ENCODE measurements at places on chromosomes 3 and 15.

DNA sequence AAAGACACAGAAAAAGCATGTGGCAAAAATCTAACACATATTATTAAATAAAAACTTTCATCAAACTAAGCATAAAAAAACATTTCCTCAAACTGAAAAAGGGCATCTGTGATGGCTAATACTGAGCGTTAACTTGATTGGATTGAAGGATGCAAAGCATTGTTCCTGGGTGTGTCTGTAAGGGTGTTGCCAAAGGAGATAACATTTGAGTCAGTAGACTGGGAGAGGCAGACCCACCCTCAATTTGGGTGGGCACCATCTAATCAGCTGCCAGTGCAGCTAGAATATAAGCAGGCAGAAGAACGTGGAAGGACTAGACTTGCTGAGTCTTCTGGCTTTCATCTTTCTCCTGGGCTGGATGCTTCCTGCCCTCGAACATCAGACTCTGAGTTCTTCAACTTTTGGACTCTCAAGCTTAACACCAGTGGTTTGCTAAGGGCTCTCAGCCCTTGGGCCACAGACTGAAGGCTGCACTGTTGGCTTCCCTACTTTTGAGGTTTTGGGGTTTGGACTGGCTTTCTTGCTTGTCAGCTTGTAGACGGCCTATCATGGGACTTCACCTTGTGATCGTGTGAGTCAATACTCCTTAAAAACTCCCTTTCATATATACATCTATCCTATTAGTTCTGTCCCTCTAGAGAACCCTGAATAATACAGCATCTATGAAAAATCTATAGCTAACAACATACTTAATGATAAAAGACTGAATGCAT is 45.4 kb downstream of the DAZL start:
- no peak for DNase-seq

DNA sequence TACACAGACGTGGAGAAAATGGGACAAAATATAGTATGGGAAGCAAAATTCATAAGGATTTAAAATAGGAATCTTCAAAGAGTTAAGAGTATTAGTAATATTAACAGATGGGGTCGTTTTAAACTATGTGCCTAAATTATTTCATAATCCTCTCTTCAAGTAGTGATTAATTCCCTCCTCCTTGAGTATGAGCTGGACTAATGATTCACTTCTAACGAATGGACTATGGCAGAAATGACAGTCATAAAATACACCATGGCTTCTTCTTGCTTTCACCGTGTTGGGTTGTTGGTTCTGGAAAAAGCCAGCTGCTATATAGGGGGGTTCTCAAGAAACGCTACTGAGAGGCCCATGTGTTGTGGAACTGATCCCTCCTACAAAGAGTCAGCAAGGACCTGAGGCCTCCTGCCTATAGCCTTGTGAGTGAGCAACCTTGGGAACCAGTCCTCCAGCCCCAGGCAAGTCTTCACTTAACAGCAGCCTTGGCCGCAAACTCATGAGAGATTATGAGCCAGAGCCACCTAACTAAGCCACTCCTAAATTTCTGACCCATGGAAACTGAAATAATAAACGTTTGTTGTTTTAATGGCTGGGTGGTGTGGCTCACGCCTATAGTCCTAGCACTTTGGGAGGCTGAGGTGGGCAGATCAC is 64.8 kb upstream of the ABHD2 start:
- DNase-seq, result no peak

DNA sequence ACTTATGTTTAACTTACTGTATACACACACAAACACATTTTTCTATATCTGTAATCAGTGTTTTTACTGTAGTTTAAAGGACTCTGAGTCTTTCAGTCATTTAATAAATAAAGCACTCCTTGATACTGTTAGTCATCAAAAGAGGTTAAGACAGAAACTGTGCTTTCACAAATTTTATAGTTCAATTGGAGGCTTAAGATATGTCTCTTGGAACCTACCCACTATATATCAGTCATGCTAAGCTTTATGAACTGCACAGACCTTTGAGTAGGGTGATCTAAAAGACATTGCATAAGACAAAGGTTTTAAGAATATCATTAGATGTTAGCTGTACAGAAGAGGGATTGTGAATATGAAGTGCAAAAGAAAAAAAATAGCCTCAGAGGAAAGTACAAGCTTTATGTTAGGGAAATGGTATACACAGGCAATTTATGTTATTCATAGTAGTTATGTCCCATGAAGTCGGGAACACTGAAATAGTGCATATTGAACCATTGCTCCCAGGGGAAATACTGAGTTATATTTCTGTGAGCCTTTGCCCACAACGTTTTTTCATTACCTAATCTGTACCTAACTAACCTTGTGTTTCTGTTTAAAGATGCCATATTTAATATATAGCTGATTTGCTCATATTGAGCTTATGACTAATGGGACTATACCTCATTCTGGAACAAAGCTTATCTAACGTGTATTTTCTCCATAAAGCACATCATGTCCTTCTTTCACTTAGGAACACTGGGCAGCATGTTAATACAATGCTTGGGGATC is 19.7 kb downstream of the CHMP2B start:
- DNase-seq, result no peak

GRCh38 chr3:64266983-64267382 is 41.7 kb upstream of the PRICKLE2 start:
- no peak for DNase-seq

GRCh38 chr3:33145901-33146580 is 32.2 kb downstream of the CRTAP start:
- no peak for DNase-seq

- no peak for DNase-seq
Measured at GRCh38 chr3:37944391-37944842, 46.2 kb upstream of the VILL start.

DNA sequence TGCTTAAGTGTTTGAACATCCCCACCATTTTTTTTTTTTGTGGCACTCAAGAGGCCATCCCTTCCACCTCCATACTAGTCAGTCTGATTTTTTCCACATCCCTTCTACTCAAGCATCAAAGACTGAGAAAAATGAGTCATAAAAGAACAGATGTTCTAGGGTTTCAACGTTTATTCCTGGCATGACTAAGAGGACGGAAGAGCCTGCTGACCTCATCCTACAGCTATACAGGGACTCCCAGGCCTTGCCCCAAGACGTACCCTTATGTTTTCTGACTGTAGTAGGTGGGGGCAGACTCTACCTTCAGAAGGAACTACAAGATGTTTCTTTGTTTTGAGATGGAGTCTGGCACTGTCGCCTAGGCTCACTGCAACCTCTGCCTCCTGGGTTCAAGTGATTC is 3.3 kb upstream of the ITPKA start:
- no peak for DNase-seq

DNA sequence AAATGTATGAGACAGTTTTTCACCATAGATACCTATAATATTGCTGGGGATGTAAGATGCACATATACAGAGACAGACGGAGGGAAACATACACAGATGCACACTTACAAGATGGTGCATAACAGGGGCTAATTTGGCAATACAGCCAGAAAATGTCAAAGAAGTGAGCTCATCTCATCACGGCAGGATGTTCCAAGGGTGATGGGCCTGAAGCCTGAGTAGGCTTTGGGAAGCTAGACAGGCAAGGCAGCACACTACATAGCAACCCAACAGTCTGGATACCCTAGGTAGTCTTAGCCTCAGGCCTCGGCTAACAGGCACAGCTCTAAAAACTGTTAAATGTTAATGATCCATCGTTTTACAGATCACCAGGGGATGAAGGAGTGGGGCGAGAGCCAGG is 148.5 kb downstream of the OSBPL10 start:
- no peak for DNase-seq

- no peak for DNase-seq
Measured at GRCh38 chr15:75542386-75542797, 36.7 kb downstream of the PTPN9 start.

DNA sequence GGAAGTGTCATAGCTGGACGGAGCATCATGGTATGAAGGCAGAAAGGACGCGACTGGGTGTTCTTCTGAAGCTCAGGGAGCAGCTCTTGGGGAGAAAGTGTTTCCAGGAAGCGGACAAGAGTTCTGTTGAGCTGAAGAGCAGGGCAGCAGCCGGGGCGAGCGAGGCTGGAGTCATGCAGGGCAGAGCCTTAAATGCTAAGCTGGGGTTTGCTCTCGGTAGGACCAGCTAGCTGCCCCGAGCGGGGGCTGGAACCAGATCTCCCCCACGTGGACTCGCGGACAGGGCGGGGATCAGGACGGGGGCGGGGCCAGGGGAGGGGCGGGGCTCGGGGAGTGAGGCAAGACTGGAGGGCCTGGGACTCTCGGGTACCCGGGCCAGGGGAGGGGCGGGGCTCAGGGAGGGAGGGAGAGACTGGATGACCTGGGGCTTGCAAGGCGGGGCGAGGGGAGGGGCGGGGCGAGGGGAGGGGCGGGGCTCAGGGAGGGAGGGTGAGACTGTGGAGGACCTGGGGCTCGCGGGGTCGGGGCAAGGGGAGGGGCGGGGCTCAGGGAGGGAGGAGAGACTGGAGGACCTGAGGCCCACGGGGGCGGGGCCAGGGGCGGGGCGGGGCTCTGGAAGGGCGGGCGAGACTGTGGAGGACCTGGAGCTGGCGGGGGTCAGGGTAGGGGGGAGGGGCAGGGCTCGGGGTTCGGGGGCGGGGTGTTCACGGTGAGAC is 461 bp upstream of the FAH start:
- peak; percentile 32 for DNase-seq

DNA sequence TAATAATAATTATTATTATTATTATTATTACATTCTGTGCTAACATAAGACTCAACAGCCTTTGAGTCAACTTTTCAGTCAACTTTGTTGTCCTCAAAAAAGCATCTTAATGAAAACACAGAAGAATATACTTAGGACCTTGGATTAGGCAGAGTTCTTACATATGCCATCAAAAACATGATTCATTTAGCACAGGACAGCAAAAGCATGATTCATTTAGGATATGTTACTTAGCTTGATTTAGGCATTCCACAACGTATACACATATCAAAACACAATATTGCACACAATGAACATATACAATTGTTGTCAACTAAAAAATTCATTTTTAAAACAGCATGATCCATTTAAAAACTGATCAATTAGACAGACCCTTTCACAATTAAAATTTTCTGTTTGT is 213.0 kb downstream of the FMN1 start:
- DNase-seq, result no peak

DNA sequence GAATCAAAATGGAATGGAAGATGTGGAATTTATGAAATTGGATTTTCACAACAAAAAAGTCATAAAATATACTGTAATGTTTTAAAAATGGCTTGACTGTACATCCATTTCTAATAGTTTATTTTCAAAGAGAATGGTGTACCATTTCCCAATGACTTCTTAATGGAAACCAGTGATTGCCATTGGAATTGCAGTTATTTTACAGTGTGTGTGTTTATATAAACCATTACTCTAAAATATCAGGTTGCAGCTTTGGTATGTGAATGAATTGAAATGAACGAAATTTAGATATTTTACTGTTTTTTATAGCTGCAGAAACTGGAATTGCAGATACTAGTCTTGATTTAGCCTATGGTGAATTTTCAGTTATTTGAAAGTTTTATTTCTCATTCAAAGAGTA is 165.6 kb downstream of the UBE2E2 start:
- no peak for DNase-seq

- DNase-seq, result no peak
Measured at GRCh38 chr3:127959873-127960272, 44.8 kb downstream of the KBTBD12 start.

- DNase-seq, result no peak
Measured at GRCh38 chr3:101149251-101149650, 156.0 kb upstream of the ABI3BP start.

DNA sequence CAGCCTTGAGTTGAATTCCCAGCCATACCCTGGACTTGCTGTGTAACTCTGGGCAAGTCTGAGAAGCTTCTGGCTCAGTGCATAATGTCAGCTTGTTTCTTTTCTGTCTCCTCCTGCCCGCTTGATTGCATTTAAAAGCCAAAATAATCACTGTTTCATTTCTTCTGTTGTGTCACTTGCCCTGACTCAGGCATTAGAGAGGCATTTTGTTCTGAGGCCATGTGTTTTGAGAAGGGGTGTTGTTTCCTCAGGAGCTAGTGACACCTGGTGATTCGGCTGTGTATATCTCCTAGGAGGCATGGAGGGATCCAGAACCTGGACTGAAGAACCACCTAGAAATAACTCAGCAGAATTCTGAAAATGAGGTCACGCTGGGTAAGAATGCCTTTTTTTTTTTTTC is 16.0 kb downstream of the WDR73 start:
- DNase-seq, result no peak

- DNase-seq, result no peak
Measured at GRCh38 chr3:107928084-107928445, 162.8 kb downstream of the CD47 start.

DNA sequence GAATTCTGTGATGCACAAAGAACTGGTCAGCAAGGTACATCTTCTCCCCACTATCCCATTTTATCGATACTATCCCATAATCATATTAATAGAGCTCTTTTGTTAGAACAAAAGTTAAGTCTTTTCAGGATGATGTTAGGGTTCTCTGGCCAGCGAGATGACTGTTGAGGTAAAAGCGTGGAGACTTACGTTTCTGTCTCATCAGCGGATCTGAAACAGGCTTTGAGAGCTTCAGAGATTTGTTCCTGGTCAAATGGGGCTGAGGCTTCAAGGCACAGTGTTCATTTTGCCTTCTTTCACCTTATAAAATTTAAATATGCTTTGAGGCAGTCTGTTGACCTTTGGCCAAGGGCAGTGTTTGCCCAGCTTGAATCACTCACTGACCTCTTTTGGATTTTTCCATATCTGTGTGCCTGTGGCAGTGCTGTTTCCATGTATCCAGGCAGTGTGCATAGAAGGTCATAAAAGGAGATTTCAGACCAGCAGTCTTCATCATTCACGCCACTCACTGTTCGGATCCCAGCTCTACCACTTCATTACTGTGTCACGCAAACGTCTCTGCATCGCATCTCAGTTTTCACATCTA is 3.1 kb downstream of the ADAMTSL3 start:
- no peak for DNase-seq

GRCh38 chr15:81752974-81753373 is 292.8 kb downstream of the MEX3B start:
- DNase-seq, result no peak

- DNase-seq, result no peak
Measured at GRCh38 chr3:164320962-164321361, 757.3 kb downstream of the SI start.

GRCh38 chr3:12916159-12916558 is 74.8 kb upstream of the RPL32 start:
- DNase-seq, result no peak

GRCh38 chr3:135218304-135218703 is 423.2 kb downstream of the EPHB1 start:
- no peak for DNase-seq

DNA sequence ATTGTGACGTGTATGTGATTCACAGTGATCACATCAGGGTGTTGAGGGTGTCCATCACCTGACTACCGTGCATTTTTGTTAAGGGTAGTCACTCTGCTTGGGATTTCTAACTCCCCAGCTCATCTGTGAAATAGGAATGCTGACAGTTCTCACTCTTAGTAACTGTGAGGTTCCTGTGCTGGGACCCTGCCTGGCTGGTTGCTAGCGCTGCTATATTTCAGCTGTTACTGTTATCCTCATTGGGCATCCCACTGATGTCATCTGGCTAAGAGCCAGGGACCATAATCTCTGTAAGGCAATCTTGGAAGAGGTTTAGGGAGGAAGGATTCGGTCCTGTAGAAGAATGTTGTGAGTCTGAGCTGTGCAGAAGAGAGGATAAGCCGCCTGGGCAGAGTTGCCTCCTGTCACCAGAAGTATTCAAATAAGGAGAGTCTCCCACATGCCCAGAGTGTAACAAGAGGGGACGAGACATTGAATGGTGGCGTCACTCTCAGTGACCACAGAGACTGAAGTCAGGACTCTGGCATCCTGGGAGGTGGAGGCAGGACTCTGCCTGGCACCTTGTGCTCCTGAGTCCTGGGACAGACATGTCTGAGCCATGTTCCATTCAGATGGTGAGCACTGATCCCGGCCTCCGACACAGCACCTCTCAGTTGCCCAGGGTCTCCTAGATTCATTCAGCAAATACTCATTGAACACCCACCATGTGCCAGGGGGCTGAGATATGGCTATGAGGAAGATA is 52.2 kb downstream of the FBLN2 start:
- DNase-seq, result no peak
